ENCODE measurements at places on chromosomes 16 and 17.

DNA sequence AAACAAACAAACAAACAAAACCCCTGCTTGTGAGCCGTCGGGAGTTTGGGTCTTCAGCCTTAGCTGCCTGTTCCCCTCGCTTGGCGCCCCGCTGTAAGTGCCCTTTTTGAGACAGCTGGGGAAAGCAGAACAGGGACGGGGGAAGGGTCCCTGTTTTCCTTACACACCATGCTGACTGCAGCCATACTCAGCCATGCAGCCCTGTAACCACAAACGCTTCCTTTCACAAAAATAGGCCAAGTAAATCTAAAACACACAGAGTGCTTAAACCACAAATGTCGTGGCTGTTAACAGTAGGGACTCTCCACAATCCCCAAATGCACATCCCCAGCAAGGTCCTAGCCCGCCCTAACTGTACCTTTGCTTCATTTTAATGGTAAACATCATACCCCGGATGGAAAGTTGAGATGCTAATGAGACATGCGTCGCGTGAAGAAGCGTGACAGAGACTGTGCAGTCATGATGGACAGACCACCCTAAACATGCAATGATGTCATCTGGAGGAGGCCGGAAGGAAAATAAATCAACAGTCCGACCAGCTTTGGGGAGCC is 129.9 kb downstream of the MGAT5B start:
- H3K36me3 ChIP-seq, result no peaks in the 10 kb centered on the region
- H3K27ac ChIP-seq, result peak overlapping the region; percentile 94
- H3K4me1 ChIP-seq, result peaks cover 51% of the 10 kb centered on the region
- H3K27me3 ChIP-seq, result no peaks in the 10 kb centered on the region
- peak overlapping the region; percentile 58 for H3K4me3 ChIP-seq

DNA sequence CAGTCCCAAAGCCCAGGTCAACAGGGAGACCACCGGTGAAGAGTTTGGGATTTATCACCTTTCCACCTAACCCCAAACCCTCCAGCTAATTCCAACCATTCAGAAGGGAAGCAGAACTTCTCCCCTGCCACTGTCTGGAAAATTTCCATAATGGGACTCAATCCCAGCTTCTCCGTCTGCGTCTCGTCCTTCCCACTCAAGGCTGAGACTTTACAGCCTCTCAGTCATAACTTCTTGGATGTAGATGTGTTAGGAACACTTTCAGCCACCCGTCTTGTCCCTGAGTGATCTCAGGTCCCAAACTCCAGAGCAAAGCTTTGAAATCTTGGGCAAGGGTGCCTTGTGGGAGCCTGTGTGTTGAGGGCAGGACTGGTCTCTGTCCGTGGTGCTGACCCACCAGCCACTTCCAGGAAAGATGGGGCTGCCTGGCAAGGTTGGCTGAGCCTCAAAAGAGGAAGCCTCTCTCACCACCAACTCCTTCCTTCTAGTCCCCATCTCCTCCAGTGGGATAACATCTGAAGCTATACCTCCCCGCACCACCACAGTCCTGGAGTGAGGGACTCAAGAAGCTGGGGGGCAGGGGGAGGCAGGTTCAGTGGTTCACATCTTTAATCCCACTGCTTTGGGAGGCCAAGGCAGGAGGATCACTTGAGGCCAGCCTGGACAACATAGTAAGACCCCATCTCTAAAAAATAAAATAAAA is 9.3 kb downstream of the GAS2L2 start:
- H3K27ac ChIP-seq, result no peak overlapping the region
- no peaks in the 10 kb centered on the region for H3K36me3 ChIP-seq
- H3K4me3 ChIP-seq, result no peak overlapping the region
- peaks cover 68% of the 10 kb centered on the region for H3K27me3 ChIP-seq
- peaks cover 6% of the 10 kb centered on the region for H3K4me1 ChIP-seq
- DNase-seq, result no peak

GRCh38 chr17:35705705-35706104 is 25.7 kb upstream of the RASL10B start:
- no peak overlapping the region for H3K4me3 ChIP-seq
- peaks cover 72% of the 10 kb centered on the region for H3K36me3 ChIP-seq
- H3K4me1 ChIP-seq, result peaks cover 20% of the 10 kb centered on the region
- DNase-seq, result no peak

GRCh38 chr16:56420613-56421012 is 4.7 kb downstream of the AMFR start:
- peaks cover 15% of the 10 kb centered on the region for H3K36me3 ChIP-seq
- H3K27me3 ChIP-seq, result no peaks in the 10 kb centered on the region
- H3K4me1 ChIP-seq, result peaks cover 53% of the 10 kb centered on the region
- H3K27ac ChIP-seq, result peak overlapping the region; percentile 51
- peak overlapping the region; percentile 35 for H3K4me3 ChIP-seq
